ENCODE measurements at places on chromosomes 11 and 22.

DNA sequence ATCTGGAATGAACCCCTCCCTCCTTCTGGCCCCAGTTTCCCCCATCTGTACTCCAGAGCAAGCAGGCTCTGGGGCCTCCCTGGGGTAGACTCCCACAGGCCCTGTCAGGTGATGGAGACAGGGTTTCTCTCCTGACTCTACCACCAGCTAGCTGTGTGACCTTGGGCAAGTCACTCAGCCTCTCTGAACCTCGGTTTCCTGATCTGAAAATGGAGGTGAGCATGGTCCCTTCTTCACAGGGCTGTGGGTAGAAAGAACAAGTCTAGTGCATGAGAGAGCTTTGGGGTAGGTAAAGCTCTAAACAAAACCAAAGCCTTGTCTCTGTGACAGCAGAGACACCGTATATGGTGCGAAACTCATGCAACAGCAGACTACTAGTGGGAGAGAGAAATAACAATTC is 5.6 kb downstream of the CD5 start:
- DNase-seq, result no peak

DNA sequence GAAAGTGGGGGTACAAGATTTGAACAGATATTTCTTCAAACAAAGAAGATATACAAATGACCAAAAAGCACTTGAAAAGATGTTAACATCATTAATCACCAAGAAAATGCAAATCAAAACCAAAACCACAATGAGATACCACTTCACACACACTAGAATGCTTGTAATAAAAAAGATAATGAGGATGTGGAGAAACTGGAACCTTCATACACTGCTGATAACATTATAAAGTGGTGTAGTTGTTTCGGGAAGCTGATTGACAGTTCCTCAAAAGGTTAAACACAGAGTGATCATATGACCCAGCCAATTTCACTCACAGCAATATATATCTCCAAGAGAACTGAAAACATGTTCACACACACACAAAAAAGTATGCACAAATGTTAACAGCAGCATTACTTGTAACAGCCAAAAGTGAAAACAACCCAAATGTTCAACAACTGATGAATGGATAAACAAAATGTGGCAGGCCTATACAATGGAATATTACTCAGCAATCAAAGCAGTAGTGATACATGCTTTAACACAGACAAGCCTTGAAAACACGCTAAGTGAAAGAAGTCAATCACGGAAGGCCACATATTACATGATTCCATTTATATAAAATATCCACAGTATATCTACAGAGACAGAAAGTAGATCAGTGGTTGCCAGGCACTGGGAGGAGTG is 15.1 kb downstream of the PITPNB start:
- DNase-seq, result no peak

- no peak for DNase-seq
These were observed 27.0 kb downstream of the PLEKHA7 start for GRCh38 chr11:16987205-16987568.

GRCh38 chr11:71937826-71938225 is 9.0 kb downstream of the RNF121 start:
- no peak for DNase-seq

DNA sequence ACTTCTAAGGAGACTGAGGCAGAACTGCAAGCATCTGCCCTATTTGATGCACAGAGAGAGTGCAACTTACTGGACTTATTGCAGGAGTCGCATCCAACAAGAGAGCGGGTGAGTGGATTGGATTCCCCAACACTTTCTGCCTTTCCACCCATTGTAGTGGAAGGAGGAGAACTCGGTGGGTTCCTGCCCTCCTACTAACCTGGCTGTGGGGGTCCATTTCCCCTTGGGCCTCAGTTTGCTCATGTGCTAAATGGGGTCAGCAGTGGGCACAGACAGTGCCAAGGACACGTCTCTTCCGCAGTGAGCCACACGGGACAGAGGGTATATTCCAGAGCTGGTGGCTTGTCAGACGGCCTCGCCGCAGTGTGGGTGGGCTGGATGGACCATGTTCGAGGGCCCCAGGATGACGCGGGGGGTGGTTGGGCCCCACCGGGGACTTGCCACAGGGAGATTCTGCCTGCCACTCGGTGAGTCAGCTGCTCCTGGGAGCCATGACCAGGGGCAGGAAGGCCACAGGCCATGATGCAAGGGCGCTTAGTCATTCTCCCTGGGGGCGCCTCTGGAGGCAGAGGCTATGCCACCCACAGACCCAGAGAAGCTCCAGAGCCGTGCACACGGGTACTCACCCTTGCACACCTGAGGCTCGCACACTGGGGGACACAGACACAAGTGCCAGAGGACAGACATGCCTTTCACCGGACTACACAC is 8.2 kb downstream of the ALX4 start:
- no peak for DNase-seq

DNA sequence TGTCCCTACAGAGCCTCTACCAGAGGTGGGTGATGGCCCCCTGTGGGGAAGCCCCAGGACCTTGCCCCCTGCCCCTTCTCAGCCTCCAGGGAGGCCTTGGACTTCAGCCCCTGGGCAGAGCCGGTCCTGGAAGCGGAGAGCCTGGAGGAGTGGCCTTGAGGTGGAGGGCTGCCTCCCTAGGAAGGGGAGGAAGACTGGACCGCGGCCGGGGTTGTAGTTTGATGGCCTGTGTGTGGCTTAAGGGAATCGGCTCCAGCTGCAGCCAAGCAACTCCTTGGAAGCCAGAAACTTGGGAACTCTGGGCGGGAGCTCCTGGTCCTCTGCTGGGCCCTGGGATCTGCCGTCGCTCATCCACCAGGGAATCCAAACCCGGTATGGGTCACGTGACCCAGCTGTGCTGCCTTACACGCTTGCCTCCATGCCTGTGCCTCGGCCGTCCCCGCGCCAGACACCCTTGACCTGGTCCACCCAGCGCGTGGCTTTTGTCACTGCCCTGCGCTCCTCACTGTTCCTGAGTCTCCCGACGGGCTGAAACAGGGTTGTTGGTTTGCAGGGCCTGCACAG is 23.5 kb upstream of the ARHGAP8 start:
- DNase-seq, result no peak

DNA sequence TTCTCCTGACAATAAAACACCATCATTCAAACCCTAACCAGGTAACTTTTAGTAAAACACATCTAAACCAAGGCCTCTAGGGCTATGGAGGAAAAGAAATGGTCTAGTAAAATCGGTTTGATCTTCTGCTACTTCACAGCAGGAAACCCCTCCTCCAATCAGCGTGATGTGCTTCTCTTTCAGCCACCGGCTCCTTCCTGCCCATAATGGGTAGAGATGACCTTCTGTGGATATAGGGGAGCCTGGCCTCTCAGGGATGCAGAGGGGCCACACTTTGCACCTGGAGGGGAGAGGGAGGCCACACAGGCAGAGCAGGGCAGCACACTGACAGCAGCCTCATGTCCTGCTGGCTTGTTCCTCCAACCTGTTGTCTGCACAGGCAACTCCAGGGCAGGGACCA is 6.9 kb downstream of the EHD1 start:
- DNase-seq, result no peak

DNA sequence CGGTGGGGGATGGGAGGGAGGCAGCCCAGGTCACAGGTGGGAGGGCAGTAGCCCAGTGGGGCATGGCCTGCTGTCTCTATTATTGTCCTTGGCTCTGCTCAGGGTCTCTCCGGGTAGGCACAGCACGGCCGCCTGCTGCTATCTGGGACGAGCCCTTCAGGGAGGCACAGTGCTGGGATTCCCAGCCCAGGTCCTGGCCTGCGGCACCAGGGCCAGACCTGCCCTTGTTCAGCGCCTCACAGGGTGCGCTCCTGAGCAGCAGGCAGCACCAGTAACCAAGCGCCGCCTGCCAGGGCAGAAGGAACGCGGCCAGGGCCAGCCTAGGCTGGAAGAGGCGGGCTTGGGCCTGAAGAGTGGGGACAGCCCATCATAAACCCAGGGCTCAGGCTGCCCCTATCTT is 151.0 kb downstream of the MPPED1 start:
- DNase-seq, result no peak

GRCh38 chr11:18650353-18650752 is 16.2 kb upstream of the SPTY2D1 start:
- no peak for DNase-seq

DNA sequence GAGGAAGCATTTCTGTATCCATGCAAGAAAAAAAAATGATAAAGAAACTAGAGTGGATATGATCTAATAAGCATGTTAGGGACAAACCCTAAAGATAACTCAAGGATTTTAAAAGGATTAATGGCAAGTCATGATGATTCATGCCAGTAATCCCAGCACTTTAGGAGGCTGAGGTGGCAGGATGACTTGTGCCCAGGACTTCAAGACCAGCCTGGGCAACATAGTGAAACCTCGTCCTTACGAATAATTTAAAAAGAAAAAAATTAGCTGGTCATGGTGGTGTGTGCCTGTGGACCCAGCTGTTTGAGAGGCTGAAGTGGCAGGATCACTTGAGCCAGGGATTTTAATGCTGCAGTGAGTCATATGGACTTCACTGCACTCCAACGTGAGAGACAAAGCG is 145.5 kb upstream of the BLID start:
- DNase-seq, result no peak

DNA sequence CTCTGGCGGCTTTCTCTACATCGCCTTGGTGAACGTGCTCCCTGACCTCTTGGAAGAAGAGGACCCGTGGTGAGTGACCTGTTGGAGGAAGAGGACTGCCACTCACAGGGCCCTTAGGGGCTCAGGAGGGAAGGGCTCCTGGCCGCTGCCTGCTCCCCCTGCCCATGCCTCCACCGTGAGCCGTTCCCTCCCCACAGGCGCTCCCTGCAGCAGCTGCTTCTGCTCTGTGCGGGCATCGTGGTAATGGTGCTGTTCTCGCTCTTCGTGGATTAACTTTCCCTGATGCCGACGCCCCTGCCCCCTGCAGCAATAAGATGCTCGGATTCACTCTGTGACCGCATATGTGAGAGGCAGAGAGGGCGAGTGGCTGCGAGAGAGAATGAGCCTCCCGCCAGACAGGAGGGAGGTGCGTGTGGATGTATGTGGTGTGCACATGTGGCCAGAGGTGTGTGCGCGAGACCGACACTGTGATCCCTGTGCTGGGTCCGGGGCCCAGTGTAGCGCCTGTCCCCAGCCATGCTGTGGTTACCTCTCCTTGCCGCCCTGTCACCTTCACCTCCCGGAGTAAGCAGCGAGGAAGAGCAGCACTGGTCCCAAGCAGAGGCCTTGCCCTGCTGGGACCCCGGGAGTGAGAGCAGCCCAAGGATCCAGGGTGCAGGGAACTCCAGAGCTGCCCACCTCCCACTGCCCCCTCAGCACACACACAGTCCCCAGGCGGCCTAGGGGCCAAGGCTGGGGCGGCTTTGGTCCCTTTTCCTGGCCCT is 6.9 kb downstream of the SLC39A13 start:
- DNase-seq, result no peak

DNA sequence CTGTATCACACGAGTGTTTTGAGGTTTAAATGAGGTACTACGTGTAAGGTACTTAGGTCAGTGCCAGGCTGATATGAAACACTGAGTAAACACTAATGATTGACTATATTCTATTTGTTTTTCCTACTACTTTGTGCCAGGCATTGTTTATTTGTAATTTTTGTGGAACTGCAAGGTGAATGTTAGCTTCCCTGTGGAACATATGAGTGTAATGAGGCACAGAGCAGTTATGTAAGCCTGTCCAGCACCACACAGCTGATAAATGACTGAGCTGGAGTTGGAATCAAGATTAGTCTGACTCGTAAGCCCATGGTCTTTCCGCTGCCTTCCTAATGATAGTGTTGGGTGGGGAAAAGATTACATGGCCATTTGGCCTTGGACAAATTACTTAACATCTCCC is 5.9 kb downstream of the SLC37A2 start:
- no peak for DNase-seq

DNA sequence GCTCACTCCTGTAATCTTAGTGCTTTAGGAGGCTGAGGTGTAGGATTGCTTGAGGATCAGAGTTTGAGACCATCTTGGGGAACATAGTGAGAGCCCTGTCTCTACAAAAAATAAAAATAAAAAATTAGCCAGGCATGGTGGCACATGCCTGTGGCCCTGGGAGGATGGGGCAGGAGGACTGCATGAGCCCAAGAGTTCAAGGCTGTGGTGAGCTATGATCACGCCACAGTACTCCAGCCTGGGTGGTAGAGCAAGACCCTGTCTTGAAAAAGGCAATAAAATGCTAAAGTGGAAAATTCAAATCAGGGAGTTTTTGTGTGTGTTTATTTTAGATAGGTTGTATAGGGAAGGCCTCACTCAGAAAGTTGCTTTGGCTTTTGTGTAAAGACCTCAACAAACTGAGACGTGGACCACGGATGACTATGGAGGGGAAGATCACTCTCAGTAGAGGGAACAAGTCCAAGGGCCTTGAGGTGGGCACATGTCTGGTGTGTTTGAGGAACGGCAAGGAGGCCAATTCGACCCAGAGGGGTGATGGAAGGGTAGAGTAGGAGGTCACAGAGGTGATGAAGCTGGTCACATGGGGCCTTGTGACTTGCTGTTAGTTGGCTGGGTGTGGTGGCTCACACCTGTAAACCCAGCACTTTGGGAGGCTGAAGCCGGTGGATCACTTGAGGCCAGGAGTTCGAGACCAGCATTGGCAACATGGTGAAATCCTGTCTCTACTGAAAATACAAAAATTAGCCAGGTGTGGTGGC is 35.7 kb downstream of the WEE1 start:
- DNase-seq, result no peak
